ENCODE measurements at places on chromosomes 12 and 14. TPM values are rescaled to one million over a fixed set of nuclear protein-coding genes. Genes with fewer than 3 reads are reported as not detected.

The CREBL2 gene
- 6.7 TPM for total RNA-seq

The R3HDM2 gene
- total RNA-seq, result 64.9 TPM

The WNT1 gene
- total RNA-seq, result not detected

The PLBD1 gene
- total RNA-seq, result 8.2 TPM

The RDH12 gene
- total RNA-seq, result not detected

The PNP gene
- total RNA-seq, result 3.7 TPM

The TMPRSS12 gene
- total RNA-seq, result not detected

The BEST3 gene
- total RNA-seq, result 159 TPM

The LRRIQ1 gene
- total RNA-seq, result not detected

The GALNT16 gene
- total RNA-seq, result 2.4 TPM

The UBC gene
- total RNA-seq, result 18,039 TPM

The SETD3 gene
- total RNA-seq, result 123 TPM

The CLEC4A gene
- not detected for total RNA-seq

The TRHDE gene
- 0.60 TPM for total RNA-seq

The LALBA gene
- total RNA-seq, result not detected

The SLC7A7 gene
- total RNA-seq, result 1.3 TPM

The NOS1 gene
- 62.2 TPM for total RNA-seq

The GLT8D2 gene
- 5.2 TPM for total RNA-seq

The TRIM9 gene
- 1.1 TPM for total RNA-seq

The SRRM4 gene
- total RNA-seq, result 0.08 TPM

The DCAF4 gene
- 18.4 TPM for total RNA-seq

The KRT71 gene
- not detected for total RNA-seq

The GPR135 gene
- 2.7 TPM for total RNA-seq

The TSPAN11 gene
- total RNA-seq, result not detected

The MOAP1 gene
- 49.2 TPM for total RNA-seq

The UBE3B gene
- total RNA-seq, result 42.6 TPM

The LGMN gene
- total RNA-seq, result 55.5 TPM

The LRP1-AS gene
- total RNA-seq, result not detected

The WIF1 gene
- not detected for total RNA-seq

The RDH16 gene
- 0.52 TPM for total RNA-seq

The COCH gene
- 0.52 TPM for total RNA-seq

The AQP6 gene
- total RNA-seq, result not detected

The LHX5 gene
- not detected for total RNA-seq

The IL26 gene
- not detected for total RNA-seq

The BMAL2 gene
- 0.13 TPM for total RNA-seq

The ANO4 gene
- total RNA-seq, result 0.11 TPM

The EFS gene
- 2.5 TPM for total RNA-seq

The PLD4 gene
- total RNA-seq, result 0.25 TPM

The ZNF385A gene
- total RNA-seq, result 58.3 TPM

The ZNF219 gene
- 13.9 TPM for total RNA-seq

The GXYLT1 gene
- total RNA-seq, result 4.3 TPM

The BTBD7 gene
- 21.6 TPM for total RNA-seq

The KRT6C gene
- total RNA-seq, result 0.21 TPM

The TROAP gene
- 0.39 TPM for total RNA-seq

All from psoas muscle (tissue), 8 donors.